AG04450 (cell line): ENCODE measurements at places on chromosomes 6 and 20.
A peak's percentile ranks its signal among the peaks of the same experiment; 100 is the strongest.

- DNase-seq: no peak
Observed at GRCh38 chr20:53328961-53329360, 264.7 kb downstream of the ZNF217 start.

GRCh38 chr20:54535746-54536145 lies 60.4 kb downstream of the DOK5 start:
- DNase-seq: no peak

DNA sequence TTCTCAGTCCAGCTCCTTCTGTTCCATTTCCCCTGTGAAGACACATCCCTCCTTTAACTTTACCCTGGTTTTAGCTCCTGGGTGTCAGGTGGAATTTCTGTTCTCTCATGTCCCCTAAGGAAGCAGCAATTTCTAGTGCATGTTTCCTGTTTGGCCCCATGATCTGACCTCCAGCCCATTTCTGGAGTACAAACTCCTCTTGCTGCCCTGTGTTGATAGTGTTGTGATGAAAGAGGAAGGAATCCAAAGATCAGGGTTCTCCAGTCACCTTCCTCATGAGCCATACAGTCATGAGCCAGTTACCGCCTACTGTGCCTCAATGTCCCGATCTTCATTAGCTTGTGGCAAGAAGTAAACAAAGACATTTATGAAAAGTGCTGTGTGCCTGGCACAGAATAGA lies 97.4 kb downstream of the PHACTR1 start:
- no peak for DNase-seq

DNA sequence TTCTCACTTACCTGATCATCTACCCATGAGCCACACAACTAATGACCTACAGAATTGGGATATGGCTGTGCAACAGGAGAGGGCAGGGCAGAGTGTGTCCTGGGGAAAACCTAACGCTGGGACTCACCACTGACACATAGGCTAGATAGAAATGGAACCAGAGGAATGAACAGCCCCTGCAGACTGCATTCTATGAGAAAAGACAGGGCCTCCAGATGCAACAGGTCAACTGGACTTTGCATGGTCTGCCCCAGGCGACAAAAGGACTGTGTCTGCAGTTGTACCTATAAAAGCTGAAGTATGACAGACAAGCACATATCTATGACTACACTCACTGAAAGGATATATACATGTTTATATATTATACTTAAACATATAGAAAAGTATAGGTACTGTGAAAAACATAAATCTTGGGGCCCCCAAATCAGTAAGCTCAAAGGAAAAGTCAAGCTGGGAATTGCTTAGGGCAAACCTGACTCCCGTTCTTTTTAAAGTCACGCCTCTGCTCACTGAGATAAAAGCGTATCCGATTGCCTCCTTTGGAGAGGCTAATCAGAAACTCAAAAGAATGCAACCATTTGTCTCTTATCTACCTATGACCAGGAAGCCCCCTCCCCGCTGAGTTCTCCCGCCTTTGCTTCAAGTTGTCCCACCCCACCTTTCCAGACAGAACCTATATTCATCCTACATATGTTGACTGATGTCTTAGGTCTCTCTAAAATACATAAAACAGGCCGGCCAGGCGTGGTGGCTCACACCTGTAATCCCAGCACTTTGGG lies 68.5 kb downstream of the EPB41L2 start:
- DNase-seq: no peak

DNA sequence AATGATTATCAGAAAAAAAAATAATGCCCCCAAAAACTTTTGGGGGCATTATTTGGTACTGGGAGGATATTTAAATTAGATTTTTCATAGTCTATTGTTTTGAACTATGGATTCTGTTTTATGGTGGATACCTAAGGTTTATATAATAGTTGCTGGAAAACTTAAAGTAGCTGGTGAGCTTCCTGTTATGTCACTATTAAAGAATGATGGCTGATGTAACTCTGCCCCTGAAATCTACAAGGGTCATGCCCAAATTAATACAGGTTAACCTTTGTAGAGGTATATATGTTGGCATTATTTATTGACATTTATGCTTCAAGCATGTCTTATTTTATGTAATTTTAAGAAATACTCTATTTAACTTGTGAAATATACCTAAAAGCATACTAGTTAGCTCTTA lies 25.3 kb upstream of the ERVFRD-1 start:
- DNase-seq: no peak

- DNase-seq: no peak
Observed at GRCh38 chr6:155818698-155819097, 363.1 kb upstream of the NOX3 start.

GRCh38 chr6:168370310-168370991 lies 50.9 kb upstream of the DACT2 start:
- DNase-seq: no peak

GRCh38 chr6:109800771-109801170 lies 109.7 kb downstream of the FIG4 start:
- DNase-seq: no peak

GRCh38 chr6:130411481-130411880 lies 45.7 kb downstream of the TMEM200A start:
- DNase-seq: no peak

DNA sequence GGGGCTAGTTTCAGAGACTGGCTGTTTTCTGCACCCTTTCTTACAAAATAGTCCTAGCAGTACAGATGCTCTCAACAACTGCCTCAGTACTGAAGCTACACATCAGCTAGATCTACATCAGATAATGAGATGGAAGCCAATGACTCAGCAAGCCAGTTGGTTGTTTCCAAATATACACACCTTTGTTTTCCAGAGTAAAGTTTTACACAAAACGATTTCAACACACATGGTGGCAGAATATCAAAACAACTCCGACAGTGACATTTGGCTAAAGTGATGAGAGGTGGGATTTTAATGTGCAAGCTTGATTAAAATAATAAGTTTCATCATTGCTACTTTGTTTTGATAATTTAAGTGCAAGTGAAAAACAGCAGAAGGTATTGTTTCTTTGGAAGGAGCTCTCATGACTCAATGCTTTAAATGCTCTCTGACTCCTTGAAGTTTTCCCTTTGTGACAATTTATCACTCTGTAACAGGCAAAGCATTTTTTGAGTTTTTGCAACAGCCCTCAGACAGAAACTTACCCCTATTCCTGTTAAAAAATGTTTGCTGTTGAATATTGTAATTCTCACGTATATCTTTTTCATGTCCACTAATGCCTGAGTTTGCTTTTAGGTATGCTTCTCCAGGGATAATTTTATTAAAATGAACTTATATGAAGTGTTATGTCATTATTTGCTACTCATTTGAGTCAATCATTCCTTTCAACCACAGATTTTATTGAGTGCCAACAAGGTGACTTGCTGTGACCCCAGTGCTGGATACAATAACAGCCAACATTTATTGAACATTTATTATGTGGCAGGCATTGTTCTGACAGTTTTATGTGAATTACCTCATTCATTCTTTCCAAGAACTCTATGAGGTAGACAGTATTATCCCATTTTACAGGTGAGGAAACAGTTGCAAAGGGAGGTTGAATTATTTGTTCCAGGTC lies 882.0 kb downstream of the TFAP2A start:
- DNase-seq: no peak

GRCh38 chr6:141532211-141532610 lies 600.5 kb upstream of the GJE1 start:
- DNase-seq: no peak

GRCh38 chr20:43941476-43942200 lies 27.0 kb downstream of the TOX2 start:
- no peak for DNase-seq

DNA sequence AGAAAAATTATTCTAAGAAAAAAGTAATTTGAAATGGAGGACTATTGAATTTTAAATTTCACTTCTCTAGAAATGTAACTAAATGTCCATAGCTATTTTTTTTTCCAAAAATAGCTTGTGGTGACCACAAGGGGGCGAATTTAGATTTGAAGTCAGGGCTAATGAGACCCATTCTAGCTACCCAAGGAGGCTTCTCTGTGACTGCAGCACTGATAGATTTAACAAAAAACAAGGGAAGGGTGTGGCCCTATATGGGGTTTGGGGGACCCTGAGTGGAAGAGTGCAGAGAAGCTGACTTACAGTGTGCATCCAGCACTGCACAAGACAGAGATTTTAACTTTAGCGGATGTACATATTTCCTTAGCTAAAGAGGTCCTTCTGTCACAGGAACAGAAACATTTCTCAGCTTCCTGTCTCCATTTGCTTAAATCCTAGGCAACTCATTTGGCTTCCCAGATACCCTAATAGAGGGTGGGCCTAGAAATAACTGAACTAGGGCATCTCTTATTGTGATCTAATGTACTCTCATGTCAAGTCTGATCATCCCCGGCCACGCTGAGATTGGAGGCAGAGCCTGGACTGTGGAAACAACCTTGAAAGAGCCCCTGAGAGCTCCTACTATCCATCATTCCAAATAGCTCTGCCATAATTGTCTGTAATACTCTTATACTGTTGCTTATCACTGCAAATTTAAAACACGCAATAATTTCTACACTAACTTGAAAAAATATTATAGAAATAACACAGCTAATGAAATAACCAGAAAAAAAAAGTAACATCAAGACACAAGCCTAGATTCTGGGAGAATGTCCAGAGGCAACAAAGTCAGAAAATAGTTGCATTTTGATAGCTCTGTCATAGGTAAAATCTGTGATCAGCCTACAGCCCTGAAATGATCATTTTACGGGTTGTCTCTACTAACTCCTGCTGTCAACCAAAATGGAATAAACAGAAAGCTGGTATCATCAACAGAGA lies 93.6 kb downstream of the SNAP91 start:
- peak; percentile 1 for DNase-seq

DNA sequence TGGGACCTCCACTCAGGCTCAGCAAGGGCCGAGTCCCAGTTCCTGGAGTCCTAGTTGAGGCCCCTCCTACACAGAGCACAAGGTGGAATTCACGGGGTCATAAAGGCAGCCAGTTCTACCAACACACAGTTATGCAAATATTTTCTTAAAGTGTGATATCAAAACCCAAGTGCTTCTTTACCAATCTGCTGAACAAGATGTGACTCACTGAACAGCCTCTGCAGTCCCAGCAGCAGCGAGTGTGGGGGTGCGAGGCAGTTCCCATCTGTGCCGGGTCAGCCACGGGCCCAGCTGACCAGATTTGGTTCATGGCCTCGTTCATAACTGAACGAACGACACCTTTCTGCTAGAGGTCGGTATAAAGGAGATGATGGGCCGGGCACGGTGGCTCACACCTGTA lies 4.5 kb upstream of the TCEA2 start:
- DNase-seq: no peak

DNA sequence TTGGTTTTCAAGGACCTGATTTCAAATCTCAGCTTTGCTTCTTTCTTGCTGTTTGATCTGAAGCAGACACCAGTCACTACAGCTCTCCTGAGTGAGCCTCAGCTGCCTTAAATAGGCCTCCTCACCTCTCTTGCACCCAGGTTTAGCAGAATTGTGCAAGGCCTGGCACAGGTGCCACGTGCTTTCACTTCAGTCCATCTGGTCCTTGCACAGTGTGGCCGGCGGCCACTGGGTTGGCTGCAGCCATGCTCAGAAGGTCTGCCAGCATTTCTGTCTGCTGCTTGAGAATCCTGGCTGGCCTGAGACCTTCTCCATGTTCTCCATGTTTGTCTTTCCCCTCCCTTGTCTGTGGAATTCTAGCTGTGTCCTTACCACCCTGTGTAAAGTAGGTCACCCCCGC lies 14.5 kb upstream of the DAAM2 start:
- DNase-seq: no peak

GRCh38 chr6:41645007-41645618 lies 6.8 kb downstream of the MDFI start:
- no peak for DNase-seq

- no peak for DNase-seq
Observed at GRCh38 chr6:51024126-51024525, 205.5 kb downstream of the TFAP2B start.

DNA sequence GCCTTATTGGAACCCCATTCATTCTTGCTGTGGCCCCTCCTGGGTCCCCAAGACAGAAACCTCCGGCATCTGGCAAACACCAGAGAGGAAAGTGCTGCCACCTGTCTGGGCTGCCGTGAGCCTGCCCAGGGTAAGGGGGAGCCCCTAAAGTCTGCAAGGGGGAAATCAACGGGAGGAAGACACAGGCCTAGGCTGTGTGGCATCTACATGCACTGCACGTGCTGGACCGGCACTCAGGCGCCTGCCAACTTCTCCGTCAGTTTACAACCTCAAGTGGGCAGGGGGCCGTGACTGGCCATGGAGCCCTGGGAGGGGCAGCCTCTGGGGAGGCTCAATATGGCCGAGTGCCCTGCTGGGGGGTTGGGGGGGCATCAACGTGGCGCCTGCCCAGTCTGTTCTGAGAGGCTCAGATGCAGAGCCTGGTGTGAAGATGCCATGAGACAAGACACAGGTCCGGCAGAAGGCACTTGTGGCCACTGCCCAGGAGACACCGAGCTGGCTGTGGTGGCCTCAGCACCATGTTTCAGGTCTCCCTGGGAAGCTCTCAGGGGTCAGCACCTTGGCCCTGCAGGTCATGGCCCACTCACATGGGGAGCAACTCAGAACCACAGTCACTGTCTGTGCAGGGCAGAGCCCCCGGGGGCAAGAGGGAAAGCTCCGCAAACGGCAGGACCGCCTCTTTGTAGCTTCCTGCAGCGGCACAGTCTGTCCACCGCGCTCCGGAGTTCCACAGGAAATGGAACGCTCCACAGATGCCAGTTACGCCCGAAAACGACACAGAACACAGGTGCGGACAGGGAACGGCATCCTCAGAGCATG lies 8.4 kb downstream of the UCKL1 start:
- DNase-seq: no peak
